Endothelial cell of umbilical vein (primary cell): ENCODE measurements at places on chromosomes 16 and 17. TPM values are rescaled to one million over a fixed set of nuclear protein-coding genes. Genes with fewer than 3 reads are reported as not detected.

The FOXJ1 gene
- polyA plus RNA-seq, result not detected in 2 replicates

DNA sequence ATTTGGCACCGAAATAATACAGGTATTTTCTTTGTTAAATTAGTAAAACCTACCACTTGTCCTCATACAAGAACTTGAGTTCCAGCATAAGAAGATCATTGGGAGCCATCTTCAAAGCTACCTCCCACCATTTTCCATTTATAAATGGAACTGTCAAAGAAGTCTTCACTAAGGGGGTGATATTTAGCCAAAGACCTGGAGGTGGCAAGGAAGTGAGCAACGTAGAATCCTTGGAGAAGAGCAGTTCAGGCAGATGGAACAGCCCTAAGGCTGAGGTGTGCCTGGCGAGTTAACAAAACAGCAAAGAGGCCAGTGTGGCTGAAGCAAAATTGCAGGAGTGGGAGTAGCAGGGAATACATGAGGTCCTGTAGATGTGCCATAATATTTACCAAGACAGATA, 1.8 kb downstream of the KCNJ16 start:
- no peak for DNase-seq
- H3K36me3 ChIP-seq, result no peaks in the 10 kb centered on the region
- H3K4me1 ChIP-seq, result no peaks in the 10 kb centered on the region

The GINS2 gene
- 7.9 and 10.4 TPM in 2 replicates for polyA plus RNA-seq

The MILR1 gene
- polyA plus RNA-seq, result 17.8 and 21.6 TPM in 2 replicates

DNA sequence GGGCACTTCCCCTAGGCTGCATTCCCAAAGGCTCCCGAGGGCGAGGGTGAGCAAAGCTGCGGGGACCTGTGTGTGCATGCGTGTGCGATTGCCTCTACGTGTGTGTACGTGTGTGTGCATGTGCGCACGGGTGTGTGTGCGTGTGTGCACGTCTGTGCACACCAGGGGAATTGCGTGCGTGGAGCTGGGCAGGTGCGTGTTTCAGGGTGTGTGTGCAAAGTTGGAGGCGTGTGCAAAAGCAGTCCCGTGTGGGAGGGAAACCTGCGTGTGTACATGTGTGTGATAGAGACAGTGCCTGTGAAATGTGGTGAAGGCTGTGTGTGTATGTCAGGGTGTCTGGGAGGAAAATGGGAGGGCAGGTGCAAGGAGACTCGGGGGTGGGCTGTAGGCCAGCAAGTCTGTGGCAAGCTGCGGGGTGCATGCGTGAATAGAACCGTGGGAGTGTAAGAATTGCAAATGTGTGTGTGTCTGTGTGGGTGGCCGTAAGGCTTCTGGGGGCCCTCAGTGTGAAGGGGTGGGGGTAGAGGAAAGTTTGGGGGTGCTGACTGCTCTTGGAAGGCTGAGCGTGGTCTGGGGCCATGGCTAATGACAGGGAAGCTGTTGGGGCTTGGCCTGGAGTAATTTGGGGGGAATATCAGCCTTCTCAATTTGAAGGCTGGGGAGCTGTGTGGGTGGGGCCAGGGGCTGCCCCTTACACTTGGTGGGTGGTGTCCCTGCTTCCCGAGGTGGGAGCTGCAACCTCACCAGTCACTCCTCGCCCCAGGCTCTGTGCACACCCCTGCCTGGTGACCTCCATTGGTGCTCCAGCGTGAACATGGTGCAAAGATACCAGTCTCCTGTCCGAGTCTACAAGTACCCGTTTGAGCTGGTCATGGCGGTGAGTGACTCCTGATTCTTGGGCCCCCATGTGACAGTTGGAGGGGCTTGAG, 644 bp downstream of the SEC14L5 start:
- H3K27ac ChIP-seq, result no peak overlapping the region
- DNase-seq, result no peak
- no peaks in the 10 kb centered on the region for H3K36me3 ChIP-seq

- peaks cover 31% of the 10 kb centered on the region for H3K4me1 ChIP-seq
- H3K36me3 ChIP-seq, result no peaks in the 10 kb centered on the region
- H3K27me3 ChIP-seq, result no peaks in the 10 kb centered on the region
- peak; percentile 82 for DNase-seq
These were observed 2.1 kb upstream of the NAGS start for GRCh38 chr17:44002141-44002848.

The DUXB gene
- not detected in 2 replicates for polyA plus RNA-seq

The MCRIP2 gene
- polyA plus RNA-seq, result 18.9 and 29.9 TPM in 2 replicates

DNA sequence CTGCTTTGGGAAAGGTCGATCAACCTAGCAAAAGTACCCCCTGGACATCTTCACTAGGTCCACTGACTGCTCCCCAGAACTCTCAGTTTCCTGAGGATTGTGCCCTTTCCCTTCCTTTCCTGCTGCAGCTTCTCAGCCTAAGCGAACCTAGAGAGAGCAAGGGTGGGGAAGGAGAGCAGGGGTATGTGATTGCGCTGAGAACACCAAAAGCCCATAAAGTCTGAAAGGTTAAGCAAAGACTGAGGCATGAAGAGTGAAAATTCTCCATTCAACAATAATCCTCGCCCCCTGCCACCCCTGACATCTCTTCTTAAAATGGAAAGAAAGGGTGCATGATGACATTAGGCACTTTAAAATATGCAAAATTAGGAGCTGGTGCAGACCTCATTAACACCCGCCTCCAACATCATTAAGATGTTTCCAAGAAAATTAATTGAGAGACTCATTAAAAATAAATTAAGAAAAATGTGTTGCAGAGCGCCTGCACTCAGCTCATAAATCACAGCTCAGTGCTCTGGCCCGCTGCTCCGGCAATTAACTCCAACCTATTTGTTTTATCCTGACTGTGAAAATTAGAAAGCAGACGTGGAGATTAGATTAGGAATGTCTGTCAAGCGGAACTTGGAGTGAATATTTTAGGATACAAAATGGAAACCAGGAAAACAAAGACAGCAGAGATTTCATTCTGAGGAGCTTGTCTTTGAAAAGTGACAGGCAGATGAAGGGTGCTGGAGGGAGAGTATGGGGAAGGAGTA, 49.1 kb upstream of the PMFBP1 start:
- no peak overlapping the region for H3K4me3 ChIP-seq
- peaks cover 6% of the 10 kb centered on the region for H3K27me3 ChIP-seq
- no peaks in the 10 kb centered on the region for H3K4me1 ChIP-seq
- no peak overlapping the region for H3K27ac ChIP-seq
- no peaks in the 10 kb centered on the region for H3K36me3 ChIP-seq
- no peak for DNase-seq

GRCh38 chr17:16492613-16493530, 879 bp upstream of the LRRC75A start:
- peak overlapping the region; percentile 35 for H3K4me3 ChIP-seq
- H3K27me3 ChIP-seq, result peaks cover 25% of the 10 kb centered on the region
- H3K4me1 ChIP-seq, result peaks cover 13% of the 10 kb centered on the region
- H3K27ac ChIP-seq, result no peak overlapping the region

- H3K27me3 ChIP-seq, result peaks cover 2% of the 10 kb centered on the region
- H3K36me3 ChIP-seq, result no peaks in the 10 kb centered on the region
- no peak for DNase-seq
These were observed 173.5 kb downstream of the AIPL1 start for GRCh38 chr17:6261466-6261865.

The SPATA22 gene
- polyA plus RNA-seq, result 0.29 and 4.3 TPM in 2 replicates

The SHISA6 gene
- polyA plus RNA-seq, result not detected in 2 replicates

GRCh38 chr16:66491716-66492064, 58.2 kb downstream of the TK2 start:
- no peak for DNase-seq
- no peak overlapping the region for H3K4me3 ChIP-seq
- H3K4me1 ChIP-seq, result peaks cover 2% of the 10 kb centered on the region
- peaks cover 2% of the 10 kb centered on the region for H3K27me3 ChIP-seq
- H3K36me3 ChIP-seq, result no peaks in the 10 kb centered on the region
- no peak overlapping the region for H3K27ac ChIP-seq

The WNT9B gene
- polyA plus RNA-seq, result not detected in 2 replicates

The PRPSAP2 gene
- 12.8 and 22.2 TPM in 2 replicates for polyA plus RNA-seq

The GID4 gene
- 5.9 and 6.4 TPM in 2 replicates for polyA plus RNA-seq
